Mesenchymal stem cell (in vitro differentiated cells and primary cell): ENCODE measurements at places on chromosomes 7 and 10.

DNA sequence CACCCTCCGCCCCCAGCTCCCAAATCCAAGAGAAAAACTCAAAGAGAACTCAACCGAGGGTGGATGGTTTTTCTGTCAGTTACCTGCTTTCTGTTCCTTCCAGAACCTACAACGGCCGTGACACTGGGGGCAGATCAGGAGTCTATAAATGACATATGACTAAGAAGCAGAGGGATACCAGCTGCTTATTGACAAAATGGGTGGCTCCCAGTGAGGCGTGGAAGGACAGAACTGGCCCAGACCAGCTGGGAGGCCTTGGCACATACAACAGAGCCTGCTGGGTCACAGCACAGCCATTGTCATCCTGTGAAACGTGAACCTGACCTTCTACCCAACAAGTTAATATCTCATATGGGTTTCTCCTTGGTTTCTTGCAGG, 84.3 kb upstream of the ADRB1 start:
- peak; percentile 35 for DNase-seq

GRCh38 chr10:58513188-58514110, 777 bp downstream of the BICC1 start:
- peak; percentile 62 for DNase-seq

DNA sequence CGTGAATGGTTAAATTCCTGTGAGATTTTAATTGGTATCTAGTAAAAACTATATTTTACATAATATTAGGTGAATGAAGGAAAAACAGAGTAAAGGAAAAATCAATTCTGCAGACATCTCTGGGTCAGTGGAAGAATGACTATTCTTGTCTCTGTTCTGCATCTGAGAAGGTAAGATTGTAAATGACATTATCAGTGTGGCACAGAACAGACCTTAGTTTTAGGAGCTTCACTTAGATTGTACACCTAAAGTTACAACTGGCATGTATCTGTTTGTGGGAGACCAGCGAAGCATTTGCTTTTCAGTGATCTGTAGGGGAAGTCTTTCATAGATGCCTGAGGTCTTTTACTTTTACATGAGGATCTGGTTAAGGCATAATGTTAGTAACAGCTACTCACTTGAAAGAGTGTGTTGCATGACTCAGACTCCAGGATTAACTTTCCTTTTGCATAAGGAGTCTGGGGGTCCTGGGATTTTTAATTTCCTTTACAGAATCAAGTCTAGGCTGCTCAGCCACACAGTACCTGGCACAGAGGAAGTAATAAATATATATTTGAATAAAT, 56.2 kb downstream of the JMJD1C start:
- peak; percentile 68 for DNase-seq

DNA sequence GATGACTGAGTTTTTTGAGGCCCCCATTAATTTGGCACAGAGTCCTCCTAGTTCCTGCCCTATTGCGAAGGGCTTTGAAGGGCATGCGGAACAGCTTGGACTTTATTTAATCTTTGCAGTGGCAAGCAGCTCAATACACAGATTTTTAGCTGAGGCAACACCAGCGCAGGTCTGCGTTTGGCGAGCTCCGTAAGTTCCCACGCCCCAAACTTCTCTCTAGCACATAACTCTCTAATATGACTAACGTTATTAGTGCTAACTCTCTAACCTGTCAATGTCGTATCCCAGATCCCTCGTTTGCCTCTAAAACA, 366 bp upstream of the TAF3 start:
- no peak for DNase-seq

GRCh38 chr10:2212244-2212834, 475.0 kb upstream of the ADARB2 start:
- DNase-seq, result no peak

- DNase-seq, result peak; percentile 78
Observed at GRCh38 chr10:97869091-97870042, 19.7 kb downstream of the GOLGA7B start.

GRCh38 chr10:86664341-86665217, 3.7 kb upstream of the LDB3 start:
- no peak for DNase-seq

DNA sequence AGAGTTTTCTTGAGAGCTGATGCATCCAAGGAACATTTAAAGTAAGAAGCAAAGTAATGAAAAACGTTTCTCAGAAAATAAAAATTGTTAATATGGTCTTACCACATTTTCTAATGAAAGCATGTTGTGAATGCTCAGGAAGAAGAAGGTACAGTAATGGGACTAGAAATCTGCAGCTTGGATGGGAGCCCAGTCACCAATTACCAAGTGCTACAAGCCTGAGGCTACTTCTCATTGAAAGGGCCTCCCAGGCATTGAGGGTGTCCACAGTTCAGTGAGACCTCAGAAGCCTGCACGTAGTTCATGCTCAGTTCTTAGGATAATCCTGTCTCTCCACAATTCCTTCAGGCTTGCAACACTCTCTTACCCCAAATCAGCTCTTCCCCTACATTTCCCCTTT, 17.6 kb downstream of the PTN start:
- DNase-seq, result no peak

DNA sequence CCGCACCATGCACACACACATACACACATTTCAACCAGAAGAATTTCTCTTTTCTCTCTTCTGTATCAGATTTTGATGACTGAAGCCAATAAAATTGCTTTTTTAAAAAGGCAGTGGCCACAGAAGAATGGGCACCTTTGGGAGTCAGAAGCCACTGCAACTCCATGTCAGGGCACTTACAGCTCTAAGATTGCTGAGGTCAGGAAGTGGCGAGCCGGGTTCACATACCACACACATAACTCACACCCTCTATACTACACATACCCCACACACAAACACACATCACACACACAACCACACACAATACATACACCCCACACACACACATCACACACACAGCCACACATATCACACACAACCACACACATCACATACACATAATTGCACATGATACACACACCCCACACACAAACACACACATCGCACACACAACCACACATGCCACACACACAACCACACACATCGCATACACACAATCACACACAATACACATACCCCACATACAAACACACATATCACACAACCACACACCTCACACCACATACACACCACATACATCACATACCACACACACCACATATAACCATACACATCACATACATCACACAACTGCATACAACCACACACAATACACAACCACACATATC, 31.2 kb downstream of the GPRIN2 start:
- DNase-seq, result peak; percentile 83

DNA sequence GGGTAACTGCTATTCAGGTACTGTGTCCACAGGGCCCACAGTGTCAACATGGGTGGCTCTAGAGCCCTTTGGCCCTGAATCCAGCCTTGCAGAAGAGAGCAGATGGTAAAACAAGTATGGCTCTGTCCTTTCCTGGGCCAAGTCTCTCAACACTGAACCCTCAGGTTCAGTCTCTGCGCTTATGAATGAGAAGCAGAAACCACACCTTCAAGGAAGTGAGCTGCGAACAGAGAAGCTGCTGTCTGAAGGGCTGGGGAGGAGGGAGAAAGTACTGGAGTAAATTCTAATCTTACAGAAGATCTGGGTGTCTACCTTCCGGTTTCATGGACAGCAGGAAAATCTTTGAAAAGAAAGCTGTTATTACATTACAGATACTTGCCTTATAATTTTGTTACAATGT, 4.1 kb downstream of the TBRG4 start:
- DNase-seq, result no peak

GRCh38 chr7:20229081-20229480, 11.9 kb upstream of the MACC1 start:
- no peak for DNase-seq

- DNase-seq, result no peak
Observed at GRCh38 chr7:150313367-150313809, 9.8 kb upstream of the LRRC61 start.

GRCh38 chr7:44311561-44312495, 13.6 kb downstream of the CAMK2B start:
- no peak for DNase-seq

GRCh38 chr10:133140417-133141143, 19.4 kb upstream of the KNDC1 start:
- DNase-seq, result no peak

DNA sequence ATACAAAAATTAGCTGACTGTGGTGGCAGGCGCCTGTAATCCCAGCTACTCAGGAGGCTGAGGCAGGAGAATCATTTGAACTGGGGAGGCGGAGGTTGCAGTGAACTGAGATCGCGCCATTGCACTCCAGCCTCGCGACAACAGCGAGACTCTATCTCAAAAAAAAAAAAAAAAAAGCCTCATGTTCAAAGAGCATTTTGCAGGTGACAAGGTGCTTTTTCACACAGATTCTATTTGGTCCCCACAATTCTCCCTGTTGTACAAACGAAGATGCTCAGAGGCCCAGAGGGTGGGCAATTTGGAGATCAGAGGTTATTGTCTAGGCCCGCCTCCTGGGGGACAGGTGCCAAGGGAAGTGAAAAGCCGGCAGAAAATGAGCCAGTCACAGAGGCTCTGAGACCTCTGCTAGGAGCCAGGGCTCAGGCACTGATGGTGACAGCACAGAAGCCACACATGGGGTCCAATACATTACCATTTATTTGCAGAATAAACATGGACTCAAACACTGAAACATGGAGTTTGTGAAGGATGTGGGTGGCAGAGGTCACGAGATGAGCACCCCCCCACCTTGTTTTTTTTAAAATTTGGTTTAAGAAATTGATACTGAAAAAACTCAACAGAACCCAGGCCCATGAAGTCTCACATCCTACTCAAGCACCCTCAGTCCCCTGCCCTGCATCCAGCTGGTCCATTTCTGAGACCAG, 882 bp upstream of the GAL3ST4 start:
- DNase-seq, result no peak

DNA sequence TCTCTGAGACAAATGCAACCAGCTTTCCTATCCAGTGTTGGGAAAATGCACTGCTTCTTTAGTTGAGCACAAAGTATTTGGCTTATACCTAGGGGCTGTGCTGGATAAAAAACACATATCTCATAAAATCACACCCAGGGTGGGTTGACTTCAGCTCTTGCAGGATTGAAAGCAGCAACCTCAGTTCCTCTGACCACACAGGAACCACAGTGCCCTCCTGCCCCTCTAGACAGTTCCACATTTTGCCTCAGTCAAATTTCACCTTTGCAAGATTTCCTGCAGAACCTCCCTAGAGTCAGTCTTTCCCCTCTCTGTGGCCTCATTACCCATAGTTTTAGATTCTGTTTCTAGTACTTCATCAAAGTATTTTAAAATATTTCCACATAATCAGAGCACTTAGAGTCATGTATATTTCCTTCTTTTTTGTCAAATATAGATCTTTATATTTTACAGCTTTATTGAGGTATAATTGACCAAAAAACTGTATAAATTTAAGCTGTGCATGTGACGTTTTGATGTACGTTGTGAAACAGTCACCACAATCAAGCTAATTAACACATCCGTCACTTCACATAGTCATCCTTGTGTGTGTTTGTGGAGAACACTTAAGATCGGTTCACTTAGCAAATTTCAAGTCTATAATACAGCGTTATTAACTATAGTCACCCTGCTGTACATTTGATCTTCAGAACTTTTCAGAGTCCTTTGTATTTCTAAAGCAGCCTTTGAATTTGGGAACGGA, 37.0 kb upstream of the EGR2 start:
- no peak for DNase-seq

- DNase-seq, result no peak
Observed at GRCh38 chr10:98339799-98340198, 71.8 kb upstream of the LOXL4 start.

DNA sequence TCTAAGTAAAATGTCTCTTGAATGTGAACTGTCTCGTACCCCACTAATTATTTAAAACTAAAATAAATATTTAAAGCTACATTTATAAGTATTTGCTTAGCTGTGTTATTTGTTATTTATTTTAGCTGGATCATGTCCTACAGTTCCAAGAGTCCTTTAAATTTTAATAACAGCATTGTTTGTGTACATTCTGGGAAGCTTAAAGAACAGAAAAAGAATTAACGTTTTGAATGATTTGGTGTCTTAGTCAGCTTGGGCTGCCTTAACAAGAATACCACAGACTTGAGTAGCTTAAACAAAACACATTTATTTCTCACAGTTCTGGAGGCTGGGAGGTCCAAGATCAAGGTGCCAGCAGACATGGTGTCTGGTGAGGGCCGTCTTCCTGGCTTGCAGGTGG, 107.4 kb downstream of the ITIH5 start:
- DNase-seq, result no peak

DNA sequence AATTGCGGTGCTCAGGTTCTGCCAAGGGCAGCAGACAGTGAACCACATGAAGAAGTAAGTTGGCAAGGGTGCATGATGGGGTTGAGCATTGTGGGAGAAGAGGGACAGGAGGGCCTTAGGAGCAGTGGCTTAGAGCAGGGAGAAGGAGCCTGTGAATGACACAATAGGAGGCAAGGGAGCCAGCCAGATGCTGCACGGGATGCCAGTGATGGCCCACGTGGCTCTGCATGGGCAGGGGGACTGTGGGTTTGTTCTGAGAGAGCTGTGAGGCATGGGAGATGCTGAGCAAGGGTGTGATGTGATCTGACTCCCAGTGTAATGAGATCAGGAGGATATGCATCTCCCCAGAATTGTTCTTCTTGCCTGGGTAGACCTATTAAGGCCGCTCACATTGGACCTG, 60.9 kb downstream of the C10orf90 start:
- DNase-seq, result no peak

DNA sequence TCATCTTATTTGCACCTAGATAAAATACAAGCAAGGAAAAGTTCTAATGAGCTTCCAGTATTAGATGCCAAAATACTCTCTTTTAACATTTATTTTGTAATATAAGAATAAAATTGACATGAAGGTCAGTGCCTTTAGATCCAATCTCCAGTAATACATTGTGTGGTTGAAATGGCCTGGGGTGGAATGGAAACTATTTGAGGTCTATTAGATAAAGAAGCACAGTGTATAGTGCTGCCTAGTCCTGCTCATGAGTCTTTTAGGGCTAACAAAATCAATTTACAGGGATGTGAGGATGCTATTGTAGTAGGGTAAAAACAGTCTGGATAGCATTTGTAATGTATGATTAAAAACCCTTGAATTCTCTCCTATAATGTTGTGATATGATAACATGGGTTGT, 84.5 kb upstream of the ETV1 start:
- no peak for DNase-seq

DNA sequence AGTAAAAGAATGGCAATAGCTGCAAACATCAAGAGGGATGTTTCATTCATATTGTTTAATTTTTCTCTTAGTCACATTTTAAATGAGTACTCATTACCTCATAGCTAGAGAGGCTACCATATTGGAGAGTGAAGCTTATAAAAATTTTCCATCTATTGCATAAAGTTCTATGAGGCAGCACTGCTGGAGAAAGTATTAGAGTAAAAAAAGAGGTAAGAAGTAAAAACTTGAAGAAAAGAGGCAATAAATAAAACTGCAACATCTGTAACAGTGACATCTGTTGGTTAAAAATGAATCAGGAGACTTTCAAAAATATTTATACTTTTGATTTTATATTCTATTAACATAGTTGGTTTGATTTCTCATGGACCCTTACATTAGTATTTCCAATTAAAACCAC, 284.5 kb upstream of the SEMA3D start:
- peak; percentile 61 for DNase-seq

DNA sequence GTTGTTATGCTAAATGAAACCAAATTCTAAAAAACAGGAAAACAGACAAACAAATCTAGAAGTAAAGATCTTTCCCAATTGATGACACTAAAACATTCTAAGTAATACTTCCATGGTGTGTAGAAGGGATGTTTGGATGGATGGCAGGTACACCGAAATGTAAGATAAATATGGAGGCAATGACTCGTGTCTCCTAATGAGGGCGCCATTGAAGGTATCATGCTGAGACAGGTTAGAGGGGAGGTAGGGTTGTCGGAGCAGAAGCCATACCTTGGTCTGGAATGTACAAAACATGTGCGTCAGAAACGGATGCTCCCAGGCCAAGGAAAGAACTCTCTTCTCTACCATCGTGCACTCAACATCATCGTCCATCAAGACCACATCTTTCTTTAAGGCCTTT, 101.4 kb downstream of the PRKCQ start:
- no peak for DNase-seq
